ENCODE measurements at places on chromosomes 11 and 22.

DNA sequence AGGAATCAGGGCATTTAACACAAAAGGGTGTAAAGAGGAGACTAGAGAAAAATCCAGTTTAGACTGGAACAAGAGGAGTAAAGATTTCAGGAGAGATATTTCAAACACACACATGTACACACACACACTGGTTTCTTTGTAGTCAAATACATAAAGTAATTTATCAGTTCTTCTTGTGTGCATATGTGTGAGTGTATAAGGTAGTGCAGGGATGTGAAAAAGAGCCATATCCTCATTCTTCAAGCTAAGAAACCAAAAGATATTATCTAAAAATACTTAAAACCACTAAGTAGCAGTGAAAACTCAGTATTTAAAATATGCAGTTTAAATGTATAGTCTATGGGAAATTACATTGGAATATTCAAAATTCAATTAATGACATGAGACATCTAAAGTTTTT is 52.5 kb upstream of the CARD18 start:
- DNase-seq = no peak

- peak; percentile 69 for DNase-seq
Observed at GRCh38 chr11:16945671-16946469, 68.3 kb downstream of the PLEKHA7 start.

GRCh38 chr11:223884-224283 is 12.3 kb downstream of the SIRT3 start:
- no peak for DNase-seq

DNA sequence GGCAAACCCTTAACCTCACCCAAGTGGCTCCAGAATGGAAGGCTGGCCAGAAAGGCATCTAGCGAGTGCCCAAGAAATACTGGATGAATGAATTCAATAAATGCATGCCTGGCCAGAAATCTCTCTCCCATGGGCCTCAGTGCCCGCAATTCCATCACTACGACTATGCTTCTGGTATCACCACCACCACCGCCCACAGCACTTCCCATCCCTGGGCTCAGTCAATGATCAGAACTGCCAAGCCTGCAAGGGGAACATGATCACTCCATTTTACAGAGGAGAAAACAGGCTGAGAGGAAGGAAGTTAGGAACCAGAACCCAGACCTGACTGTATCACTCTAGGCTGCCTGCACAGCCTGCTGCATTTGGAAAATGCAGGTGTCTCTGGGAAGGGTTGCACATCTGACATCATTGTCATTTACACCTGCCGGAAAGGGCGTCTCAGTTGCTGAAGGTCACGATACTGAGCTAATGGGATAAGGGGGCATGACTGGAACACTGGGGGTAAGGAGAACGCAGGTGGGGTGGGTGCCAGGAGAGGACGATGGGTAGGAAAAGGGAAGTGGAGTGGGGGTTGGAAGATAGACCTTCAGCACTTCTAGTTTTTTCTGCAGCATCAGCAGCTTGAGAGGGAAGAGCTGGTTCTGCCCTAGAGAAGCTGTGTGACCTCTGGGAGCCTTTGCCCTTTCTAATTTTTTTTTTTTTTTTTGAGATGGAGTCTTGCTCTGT is 3.2 kb downstream of the GPR152 start:
- DNase-seq = no peak

- DNase-seq = no peak
Observed at GRCh38 chr22:20127869-20128618, 3.6 kb upstream of the ZDHHC8 start.

- DNase-seq = no peak
Observed at GRCh38 chr11:67062526-67063373, 6.1 kb downstream of the RHOD start.

GRCh38 chr22:36871669-36872081 is 10.9 kb downstream of the NCF4 start:
- DNase-seq = no peak

DNA sequence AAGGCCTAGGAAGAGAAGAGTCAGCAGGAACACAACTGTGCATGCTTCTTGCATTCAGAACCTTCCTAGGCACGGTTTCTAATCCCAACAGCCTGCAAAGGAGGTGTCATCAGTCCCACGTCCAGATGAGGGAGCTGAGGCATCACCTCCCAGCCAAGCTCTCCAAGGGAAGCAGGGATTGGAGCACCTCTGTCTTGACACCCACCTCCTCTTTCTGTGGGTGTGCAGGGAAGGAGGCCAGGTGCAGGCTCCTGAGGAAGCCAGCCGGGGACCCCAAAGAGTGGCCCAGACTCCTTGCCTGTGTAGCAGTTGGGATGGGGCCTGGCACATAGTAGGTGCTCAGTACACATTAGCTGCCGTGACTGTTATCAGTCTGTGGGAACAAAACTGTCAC is 2.0 kb downstream of the PNPLA5 start:
- no peak for DNase-seq

- no peak for DNase-seq
Observed at GRCh38 chr11:132395434-132395833, 1025.0 kb downstream of the NTM start.

GRCh38 chr11:74540270-74540669 is 46.7 kb upstream of the LIPT2 start:
- no peak for DNase-seq

GRCh38 chr22:48803948-48804810 is 1023.5 kb downstream of the BRD1 start:
- no peak for DNase-seq

DNA sequence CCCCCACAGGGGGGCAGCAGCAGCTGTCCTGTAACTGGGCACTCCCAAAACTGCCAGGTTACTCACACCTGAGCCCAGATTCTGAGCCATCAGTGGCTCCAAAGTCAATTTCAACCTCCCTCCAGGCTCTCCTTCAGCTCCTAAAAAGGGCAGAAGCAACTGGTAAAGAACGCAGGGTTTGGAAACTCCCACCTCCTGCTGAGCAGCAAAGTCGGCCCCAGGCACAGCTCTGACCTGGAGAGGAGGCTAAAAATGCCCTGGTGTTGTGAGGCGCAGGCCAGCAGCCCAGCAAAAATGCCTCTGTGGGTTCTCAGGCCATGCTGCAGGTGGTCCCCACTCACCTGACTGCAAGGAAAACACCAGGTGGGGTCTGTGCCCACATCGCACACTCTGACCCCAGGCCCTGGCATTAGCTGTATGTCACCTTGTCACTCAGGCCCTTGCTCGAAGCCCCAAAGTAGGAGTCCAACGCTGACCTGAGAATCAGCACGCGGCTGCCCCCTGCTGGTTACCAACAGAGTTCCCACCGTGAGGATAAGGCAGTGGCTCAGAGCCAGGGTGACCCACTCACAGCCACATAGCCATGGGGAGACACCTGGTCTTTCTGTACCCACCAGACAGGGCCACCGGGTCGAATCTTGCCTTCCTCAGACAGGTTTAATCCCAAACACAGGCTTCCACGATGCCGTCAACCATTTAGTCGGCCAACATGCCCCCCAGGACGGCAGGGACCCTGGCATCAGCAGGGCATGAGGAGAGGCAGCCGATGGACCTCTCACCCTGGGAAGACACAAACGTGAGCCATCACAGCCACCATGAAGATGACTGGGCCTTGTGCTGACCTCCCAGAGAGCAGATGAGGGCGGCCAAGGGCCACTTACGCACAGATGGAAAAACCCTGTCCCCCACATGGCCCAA is 11.1 kb downstream of the POLR3H start:
- DNase-seq = peak; percentile 81

DNA sequence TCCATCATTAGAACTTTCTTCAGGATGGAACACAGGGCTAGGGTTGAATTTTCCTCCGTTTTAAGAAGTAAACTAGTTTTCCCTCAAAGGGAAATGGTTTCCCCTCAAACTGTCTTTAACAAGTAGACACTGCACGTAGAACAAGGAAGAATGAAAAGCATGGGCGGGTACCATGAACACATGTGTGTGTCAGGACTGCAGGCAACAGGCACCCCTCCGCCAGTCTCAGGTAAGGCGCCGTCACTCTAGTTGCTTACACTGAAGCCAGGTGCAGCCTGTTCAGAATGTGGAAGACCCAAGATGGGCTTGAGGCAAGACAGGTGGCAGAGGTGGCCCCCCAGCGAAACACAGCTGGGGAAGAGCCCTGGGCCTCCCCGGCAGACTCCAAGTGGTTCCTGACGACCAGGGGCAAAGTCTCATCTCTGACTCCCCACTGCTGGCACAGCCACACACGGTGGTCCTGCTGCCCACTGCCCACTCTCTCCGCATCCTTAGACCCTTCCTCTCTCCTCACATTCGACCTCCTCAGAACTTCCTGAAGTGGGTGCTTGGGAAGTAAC is 25.4 kb upstream of the MOB2 start:
- DNase-seq = no peak

DNA sequence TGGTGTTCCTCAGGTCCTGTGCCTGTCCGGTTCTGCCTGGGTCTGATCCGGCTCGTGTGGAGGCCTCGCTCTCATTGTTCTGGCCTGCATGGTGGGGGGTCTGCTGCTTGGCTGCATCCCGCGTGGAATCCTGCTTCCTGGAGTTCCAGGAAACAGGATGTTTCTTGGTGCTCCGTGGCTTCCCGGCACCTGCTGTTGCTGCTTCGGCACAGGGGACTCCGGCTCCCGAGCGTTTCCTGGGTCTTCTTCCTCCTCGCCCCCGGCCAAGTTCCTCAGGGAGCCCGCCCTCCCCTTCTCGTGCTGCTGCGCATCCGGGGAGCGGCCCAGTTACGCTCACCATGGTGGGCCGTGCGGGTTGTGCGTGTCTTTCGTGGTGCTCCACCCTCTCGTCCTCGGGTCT is 29.9 kb downstream of the GLB1L2 start:
- no peak for DNase-seq

DNA sequence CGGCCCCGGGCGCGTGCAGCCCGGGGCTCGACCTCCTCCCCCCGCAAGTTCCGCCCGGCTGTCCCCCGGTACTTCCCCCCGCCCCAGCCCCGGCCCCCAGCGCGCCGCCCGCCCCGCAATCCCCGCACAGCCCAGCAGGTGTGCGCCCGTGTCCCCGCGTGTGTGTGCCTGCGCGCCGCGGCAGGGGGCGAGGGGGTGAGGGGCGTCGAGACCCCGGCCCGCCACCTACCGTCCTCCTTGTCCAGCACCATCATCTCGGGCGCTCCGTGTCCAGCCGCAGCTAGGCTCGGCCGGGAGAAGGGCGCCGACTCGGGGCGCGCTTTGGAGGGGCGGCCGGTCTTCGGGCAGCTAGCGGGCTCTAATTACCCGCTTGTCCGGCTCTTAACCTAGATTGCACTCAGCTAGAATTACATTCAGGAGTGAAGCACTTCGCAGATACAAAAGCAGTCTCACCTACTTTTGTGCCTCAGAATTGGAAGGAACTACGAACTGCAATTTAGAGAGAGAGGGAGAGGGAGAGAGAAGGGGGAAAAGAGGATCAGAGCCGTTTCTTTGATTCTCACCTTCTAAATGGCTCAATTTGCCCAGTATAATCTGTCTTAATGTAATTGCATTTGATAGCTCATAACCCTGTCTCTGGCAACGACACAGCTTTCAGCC is 439 bp downstream of the LMO1 start:
- DNase-seq = no peak

DNA sequence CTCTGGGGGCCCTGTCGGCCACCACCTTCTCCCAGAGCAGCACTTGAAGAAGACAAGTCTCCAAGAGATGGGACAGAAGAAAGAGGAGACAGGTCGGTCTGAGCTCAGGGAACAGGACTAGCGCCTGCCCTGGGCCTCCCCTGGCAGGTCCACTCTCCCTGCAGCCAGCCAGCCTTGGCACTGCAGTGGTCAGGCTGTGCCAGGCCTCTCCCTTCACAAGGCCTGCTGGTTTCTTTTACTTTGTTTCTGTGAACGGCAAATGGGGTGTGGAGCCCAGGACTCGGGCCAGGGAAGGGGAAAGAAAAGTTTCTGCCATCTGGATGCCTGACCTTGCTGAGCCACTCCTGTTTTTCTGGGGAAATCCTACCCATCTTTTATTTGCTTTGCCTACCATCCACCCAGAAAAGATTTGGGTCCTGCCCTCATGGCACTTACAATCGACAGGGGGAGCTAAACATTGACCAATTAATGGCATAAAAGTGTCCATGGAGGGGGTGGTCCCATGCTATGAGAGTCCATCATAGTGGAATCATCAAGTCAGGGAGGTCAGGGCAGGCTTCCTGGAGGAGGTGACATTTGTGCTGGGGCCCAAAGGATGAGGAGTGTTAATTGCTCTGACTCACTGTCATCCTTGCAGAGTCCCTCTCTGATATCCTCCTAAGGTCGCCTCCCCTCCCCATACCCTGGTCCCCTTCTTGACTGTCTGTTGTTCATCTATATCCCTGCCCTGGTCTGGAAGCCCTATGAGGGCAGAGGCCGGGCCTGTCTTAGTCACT is 65.2 kb downstream of the NFAM1 start:
- no peak for DNase-seq

DNA sequence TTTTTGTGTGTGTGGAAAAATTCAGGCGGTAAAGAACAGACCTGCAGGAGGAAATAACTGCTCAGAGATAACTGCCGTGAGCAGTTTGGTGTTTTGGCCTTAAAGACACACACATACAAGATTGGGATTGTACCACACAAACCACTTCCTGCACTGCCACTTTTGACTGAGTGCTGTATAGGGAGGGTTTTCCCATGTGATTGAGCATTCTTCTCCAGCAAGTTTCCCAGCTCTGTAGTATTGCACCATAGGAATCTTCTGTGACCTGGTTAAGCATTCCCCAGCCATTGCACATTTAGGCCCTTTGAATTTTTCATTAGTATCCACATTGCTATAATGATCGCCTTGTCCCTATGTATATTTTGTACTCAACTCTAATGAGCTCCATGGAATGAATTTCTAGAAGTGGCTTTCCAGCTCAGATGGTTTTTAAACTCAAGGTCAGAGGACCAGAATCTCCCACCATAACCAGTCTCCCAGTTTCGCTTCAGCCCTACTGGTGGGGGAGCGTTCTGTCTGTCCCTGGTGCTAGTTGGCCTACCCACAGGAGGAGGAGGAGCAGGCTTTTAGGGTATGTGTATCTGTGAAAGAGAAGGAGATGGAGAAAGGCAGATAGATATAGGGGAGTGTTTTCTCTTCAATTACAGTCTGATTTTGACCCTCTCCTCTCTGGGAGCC is 9.3 kb downstream of the CD82 start:
- no peak for DNase-seq

- no peak for DNase-seq
Observed at GRCh38 chr11:58391879-58392278, 14.8 kb downstream of the OR5B3 start.

DNA sequence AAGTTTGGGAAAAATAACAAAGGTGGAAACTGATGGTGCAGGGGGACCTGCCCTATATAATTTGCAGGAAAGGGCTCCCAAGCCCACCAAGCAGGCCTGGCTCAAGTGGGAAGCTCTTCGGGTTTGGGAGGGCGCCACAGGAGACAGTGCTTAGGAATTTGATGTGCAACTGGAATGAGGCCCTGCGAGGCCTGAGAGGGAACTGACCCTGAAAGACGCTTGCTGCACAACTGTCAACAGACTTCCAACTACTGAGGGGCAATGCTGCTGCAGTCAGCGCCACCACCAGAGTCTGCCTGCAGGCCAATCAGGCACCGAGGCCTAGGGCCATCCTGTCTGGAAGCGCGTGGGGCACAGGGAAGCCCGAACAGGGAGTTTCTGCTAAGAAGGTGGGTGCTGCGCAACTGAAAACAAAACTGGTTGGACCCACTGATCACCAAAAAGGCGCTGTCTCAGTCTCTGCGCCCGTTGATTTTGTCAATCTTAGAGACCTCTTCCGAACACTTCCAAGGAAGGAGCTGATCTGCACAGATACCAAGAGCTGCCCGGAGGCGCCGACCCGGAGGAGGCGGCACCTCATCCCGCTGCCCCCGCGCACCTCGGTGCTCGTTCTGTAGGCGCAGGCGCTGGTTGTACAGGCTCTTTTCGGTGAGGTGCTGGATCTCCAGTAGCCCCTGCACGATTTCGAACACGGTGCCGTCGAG is 667 bp downstream of the DGCR6L start:
- DNase-seq = peak; percentile 28
